ENCODE measurements at places on chromosomes 6 and 20.

- DNase-seq: no peak
Measured at GRCh38 chr20:54163402-54163801, 10.4 kb downstream of the CYP24A1 start.

- DNase-seq: no peak
Measured at GRCh38 chr20:18886756-18887155, 73.2 kb downstream of the SCP2D1 start.

DNA sequence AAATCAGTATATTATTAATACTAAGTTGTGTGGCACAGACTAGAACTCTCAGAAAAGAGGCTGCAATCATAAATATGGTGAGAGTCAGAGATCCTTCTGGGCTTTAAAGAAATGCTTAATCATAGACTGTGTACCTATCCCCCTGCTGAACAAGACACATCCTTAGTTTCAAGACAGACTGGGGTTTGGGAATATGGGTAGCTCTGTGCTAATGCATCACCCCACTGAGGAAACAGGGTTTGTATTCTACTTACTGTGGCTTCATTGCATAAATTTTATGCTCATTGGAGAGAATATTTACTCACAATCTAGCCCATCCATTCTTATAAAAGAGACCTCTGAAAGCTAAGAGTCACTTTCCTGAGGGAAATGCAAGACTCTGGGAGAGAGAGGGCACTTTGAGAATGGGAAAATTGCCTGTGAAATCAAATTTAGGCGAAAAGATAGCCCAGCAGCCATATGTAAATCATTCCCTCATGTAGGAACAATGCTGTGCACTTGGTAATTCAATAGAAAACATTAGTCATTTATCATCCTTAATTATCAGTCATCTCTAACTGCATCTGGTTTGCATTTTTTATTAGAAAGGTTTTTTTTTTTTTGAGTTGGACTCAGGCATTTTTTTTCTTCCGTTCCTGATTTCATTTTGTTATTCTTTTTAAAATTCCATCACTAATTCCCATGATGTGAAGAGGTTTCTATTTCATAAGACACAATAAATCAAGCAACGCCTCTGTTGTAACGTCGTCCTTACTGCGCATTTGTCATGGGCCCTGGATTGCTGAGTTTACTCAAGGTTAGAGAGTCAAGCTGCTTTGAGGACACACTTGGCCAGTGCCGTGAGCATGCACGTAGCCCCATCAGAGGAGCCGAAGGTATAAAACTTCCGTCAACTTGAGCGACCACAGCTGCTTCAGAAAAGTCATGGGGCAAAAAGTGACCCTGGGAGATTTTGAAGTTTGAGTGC, 91.8 kb downstream of the TRMT11 start:
- DNase-seq: no peak

GRCh38 chr6:80196906-80197305, 90.4 kb downstream of the BCKDHB start:
- DNase-seq: no peak

DNA sequence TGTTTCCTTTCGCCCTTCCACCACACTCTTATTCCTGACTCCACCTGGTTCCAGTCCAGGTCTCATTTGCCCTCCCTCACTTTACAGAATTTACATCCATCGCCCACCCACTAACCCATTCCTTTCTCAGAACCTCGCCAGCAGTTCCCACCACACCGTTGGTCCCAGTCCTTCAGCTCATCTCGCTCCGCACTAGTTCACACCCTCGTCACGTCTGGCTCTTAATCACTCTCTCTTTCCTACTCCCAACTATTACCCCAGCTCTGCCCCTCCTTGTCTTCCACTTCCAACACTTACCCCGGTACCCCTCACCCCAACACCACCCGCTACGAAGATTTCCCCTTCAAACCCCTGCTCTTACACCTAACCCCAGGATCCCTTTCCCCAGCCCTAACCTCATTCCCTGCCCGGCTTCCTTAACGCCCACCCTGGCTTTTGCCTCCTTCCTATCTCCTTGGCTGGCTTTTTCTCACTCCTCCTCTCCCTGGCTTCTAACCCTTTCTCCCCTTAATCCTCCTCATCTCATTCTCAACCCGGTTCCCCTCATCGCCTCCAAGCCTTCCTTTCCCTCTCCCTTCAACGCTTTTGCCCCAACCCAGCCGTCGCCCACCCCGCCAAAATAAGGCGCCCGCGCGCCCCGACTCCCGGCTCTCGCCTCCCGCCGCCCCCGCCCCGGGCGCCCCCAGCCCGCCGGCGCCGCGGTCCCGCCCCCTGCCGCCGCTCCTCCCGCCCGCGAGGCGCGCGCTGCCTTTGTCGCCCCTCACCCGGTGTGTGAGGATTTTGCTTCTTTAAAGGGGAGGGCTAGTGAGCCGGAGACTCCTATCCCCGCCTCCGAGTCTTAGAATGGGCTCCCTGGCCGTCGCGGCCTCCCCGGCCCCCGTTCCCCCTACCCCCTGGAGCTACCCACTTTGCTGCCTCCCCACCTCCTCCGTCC, 542 bp downstream of the USP49 start:
- DNase-seq: no peak

DNA sequence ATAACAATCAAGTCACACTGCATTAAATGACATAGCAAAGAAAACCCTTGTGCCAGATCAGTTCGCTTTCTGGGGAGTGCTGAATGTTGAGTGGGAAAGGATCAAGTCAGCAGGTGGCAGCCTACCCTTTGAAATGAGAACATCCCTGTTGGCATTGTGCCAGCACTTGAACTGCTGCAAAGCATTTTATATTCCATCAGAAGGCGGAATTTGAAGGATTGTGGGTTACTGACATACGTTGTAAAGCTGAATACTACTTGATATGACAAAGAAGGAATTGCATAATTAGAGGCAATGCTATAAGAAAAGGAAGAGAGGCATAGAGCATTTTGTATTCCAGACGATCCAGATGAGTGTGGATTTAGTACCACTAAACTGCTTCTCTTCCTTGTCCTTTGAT, 26.5 kb downstream of the BCKDHB start:
- peak; percentile 68 for DNase-seq

DNA sequence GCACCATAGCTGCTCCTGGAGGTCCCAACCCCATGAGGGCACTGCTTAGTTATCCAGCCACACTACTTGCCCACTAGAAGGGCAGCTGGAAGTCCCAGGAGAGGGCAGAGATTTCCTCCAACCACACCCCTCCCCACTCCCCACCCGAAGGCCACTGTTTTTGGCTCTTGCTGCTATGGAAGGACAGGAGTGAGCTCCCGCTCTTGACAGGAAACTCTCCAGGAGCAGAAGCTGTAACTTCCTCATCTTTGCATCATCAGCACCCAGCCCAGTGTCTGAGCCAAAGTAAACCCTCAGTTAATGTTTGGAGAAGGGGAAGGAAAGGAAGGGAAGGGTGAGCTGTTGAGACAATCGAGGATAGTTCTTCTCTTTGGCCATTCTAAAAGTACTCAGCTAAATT, 120.7 kb downstream of the MTFR2 start:
- no peak for DNase-seq

- no peak for DNase-seq
Measured at GRCh38 chr20:13173201-13173600, 47.9 kb upstream of the ISM1 start.

GRCh38 chr6:26217714-26218075, 130.5 kb downstream of the HFE start:
- no peak for DNase-seq

- no peak for DNase-seq
Measured at GRCh38 chr6:37317312-37318038, 36.3 kb upstream of the RNF8 start.

DNA sequence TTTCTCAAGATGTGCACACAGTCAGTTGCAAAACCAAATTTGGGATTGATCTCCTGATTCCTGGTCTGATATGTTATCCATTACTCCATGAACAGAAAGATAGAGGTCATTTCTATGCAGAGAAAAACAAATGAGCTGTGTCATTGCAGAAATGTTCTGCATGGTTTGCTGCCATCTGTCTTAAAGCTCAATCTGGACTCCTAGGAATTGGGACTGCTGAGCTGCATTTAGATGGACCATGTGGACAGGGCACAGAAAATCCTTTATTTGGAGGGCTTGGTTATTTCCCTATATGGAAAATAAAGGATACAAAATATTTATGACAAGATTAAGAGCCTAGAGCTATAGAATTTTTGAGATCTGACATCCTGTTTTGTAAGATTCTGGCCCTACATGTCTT, 91.3 kb downstream of the ADGRB3 start:
- DNase-seq: no peak

- DNase-seq: no peak
Measured at GRCh38 chr6:43812850-43813578, 43.0 kb downstream of the VEGFA start.

DNA sequence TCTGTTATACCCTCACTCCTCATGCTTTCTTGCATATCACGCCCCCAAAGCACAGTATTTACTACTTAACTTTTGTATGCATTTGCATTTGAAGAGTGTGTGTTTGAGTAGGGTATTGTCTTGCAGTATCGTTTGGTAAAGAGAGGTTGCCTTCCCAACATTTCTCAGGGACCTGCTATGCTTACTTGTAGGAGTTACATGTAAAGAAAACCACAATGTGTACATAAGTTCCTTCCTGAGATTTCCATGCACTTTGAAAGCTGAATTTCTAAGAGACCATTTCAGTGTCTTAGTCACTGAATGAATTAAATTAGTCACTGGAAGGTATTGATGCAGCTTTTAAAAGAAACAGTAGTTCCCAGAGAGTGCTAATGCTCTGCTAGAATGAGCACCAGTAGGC, 159.3 kb upstream of the LAMA2 start:
- DNase-seq: no peak

DNA sequence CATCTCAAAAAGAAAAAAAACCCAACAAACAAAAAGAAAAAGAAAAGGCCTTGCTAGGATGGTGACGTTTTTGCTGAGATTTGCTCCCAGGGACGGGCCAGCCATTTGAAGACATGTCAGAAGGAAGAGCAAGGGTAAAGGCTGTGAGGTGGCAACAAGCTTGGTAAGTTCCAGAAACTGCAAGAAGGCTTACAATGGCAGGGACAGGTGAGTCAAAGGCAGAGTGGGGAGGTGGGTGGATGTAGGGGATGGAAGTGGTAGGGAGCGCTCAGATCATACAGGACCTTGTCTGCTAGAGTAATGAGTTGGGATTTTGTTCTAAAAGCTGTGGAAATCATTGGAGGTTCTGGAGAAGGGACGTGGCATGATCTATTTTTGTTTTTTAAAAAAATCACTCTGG, 4.3 kb downstream of the KIF3B start:
- DNase-seq: no peak

DNA sequence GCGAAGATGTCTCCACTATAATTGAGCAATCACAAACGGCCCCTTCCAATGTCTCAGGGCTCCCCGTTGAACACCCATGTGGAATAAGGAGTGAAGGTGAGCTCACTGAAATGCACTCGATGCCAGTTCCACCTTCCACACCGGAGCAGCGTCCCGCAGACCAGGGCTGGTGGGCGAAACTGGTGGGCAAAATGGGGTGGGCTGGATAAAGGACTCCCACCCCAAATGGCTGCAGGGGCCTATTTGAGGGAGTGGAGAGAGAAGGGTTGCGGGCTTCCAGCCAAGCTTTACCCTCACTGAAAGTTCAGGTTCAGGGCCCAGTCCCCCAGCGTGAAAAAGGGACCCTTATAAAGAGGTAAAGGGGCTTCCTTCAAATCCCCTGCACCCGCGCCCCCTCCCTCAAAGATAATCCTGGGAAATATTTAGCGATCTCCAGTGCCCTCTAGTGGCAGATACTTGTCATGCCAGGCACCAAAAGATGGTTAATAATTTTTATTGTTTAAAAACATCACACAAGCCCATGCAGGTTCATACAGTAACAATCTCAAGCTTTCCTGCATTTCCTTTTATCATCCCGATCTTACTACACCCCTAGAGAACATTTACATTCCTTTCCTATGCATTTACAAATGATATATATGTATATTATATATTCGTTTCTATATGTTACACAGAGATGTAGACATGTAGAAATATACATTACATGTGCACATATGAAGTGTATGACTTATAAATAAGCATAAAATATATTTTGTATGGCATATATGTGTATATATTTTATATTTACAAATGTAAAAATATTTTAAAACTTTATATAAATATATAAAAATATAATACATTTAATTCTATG, 58.2 kb upstream of the NKX2-2 start:
- DNase-seq: no peak

- no peak for DNase-seq
Measured at GRCh38 chr20:24895431-24895830, 53.6 kb upstream of the CST7 start.

GRCh38 chr6:134351615-134352474, 33.9 kb upstream of the SGK1 start:
- DNase-seq: no peak

DNA sequence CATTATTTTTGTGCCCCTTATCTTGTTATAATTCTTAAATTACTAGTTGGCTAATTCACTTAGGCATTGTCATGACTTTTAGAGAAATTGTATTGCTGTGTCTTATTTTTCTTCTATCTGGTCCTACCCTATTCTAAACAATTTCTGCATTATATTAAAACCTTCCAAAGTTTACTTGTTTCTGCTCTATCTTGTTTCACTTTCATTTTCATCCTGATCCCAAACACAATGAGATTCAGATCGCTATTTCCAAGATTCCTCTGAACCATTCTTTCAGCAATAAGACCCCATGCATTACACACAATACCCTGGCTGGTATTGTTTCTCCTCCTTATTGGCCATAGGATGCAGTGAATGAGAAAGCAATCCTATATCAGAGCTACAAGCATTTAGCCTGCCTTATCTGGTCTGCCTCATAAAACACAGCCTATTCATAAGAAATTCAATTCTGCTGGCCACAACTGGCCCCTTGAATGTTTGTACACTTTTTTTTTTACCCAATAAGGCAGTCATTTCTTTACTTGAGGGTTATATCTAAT, 69.9 kb upstream of the POU3F2 start:
- DNase-seq: no peak

DNA sequence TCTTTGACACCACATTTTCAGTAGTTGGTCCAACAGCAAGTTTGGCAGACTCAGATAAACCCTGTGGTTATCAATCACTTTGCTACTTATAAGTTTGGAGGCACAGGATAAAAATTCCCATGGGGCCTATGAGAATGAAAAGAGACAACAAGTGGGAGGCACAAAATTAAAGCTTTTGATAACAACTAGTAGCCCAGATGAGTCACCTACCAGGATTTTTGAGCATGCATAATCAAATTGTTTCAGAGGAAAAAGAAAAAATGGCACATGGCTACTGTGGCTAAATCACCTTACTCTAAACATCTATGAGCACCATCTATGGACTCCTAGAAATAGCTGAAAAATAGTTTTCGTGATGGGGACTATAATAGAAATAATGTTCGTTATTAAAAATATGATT, 40.8 kb upstream of the BMP5 start:
- DNase-seq: no peak

- no peak for DNase-seq
Measured at GRCh38 chr6:75758061-75758460, 9.0 kb downstream of the MYO6 start.
